Activated T-cell treated with anti-CD3 and anti-CD28 coated beads for 4 hours (primary cell): ENCODE measurements at places on chromosomes 4 and X.

DNA sequence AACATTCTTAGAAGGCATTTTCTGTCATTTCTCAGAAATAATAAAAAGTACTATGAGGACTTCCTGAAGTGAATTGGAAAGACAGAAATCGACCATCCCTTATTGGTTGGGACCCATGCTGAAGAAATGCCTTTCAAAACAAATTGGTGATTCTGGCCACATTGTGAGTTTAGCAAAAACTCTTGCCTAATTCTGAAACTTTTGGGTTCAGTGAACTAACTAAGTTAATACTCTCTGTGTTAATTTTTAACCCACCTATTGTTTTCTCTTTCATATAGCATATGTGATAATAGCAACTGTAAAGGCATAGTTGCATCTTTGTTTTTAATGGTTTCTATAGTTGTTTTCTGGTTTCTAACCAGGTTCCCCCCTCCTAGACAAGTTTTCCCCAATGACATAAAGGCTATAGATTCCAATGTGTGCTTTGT, 129.3 kb upstream of the FAT1 start:
- no peak for DNase-seq

GRCh38 chr4:116639070-116639577, 446.3 kb downstream of the TRAM1L1 start:
- no peak for DNase-seq

GRCh38 chrX:77434962-77435361, 12.2 kb upstream of the FGF16 start:
- DNase-seq = no peak

- no peak for DNase-seq
Observed at GRCh38 chrX:69107231-69107739, 58.0 kb downstream of the PJA1 start.

- no peak for DNase-seq
Observed at GRCh38 chr4:2361366-2362265, 56.8 kb downstream of the ZFYVE28 start.

GRCh38 chrX:134864431-134864830, 126.4 kb upstream of the SMIM10 start:
- no peak for DNase-seq

- no peak for DNase-seq
Observed at GRCh38 chr4:158786121-158786601, 17.3 kb downstream of the FNIP2 start.

GRCh38 chr4:20422398-20422797, 170.7 kb downstream of the SLIT2 start:
- DNase-seq = peak; percentile 1

- DNase-seq = no peak
Observed at GRCh38 chr4:147965056-147965455, 233.2 kb downstream of the ARHGAP10 start.

DNA sequence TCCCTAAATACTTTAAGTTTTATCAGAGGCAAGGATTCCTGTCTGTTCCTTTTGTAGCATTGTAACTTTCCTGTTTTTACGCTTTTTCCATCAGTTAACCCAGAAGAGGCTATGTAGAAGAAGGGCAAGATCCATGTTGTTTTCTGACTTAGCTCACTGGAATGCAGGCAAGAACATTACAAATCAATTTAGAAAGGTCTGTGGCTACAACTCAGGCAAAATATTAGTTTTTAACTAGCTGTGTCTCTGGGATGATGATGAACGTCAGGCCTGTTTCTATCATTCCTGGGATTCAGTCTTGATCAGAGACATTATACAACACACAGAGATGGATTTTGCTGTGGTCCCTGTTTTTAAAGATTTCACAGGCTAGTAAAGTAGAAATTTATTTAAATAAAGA, 813.0 kb upstream of the POU3F4 start:
- DNase-seq = no peak

DNA sequence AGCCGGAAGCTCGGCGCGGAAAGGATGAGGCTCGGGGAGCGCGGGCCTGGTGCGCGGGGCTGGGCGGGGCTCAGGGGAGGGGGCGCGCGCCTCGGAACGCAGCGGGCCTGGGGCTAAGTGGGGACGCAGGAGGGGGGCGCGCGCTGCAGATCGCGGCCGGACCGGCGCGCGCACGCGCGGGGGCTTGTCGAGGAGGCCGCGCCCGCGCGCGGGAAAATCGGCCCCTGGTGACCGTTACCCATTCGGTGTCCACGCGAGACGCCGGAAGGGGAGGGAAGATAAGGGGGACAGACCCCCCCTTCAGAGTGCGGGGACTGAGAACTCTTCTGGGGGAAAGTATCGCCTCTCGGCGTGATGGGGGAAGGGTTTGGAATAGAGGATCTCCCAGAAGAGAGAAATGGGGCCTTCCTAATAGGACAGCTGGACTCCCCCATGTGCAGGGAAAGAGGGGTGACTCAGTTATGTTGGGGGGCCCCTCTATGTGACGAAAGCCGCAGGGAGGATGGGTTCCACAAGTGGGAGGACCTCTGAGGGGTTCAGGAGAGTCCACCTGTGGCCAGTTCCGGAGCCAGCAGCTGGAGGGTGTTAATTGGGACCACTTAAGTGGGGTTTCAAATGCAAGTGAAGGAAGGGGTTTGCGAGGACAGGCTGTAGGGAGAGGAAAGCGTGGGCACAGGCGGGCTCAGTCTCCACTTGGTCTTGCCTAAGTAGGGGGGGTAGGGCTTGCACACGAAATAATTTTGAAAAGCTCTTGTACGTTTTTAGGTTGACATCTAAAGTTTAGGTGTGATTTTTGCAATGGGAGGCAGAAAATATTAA, 584 bp downstream of the SUV39H1 start:
- no peak for DNase-seq

DNA sequence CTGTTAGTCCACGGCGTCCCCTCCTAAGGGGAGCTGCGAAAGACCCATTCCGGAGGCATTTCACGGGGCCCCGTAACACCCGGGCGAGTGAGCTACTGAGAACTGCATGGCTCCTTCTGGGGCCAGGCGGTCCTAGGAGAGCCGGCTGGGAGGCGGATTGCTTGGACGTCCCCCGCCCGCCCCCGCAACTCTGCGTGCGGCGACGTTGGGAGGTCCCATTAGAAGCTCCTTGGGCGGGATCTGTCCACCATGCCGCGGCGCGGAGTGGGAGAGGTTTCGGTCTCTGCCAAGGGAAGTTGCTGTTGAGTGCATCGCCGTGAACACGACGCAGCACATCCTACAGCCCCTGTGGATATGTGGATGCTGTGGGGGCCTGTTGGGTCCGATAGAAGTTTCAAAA, 85.4 kb upstream of the IGFBP7 start:
- no peak for DNase-seq

- no peak for DNase-seq
Observed at GRCh38 chrX:19735244-19735643, 152.2 kb downstream of the SH3KBP1 start.

DNA sequence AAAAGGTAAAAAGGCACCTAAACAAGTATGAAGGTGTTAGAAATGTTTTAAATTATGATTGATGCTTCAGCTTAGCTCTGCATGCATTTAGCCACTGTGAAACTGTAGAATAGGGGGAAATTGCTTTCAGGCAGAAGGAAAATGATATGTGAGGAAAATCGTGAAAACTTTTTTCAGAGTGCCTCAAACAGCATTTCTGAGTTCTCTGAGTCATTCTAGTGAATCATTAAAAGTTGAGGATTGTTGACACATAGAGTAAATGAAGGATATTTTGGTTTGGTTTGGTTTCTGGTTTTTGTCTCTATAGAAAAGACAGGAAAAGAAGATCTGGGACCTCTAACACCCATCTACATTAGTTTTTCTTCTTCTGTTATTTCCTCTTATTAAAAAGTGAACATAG, 332.5 kb upstream of the TRAM1L1 start:
- no peak for DNase-seq

- DNase-seq = no peak
Observed at GRCh38 chr4:11514779-11515419, 86.2 kb upstream of the HS3ST1 start.

GRCh38 chr4:77777135-77777807, 41.9 kb downstream of the CNOT6L start:
- no peak for DNase-seq

- no peak for DNase-seq
Observed at GRCh38 chr4:173747537-173748257, 217.7 kb upstream of the HAND2 start.

DNA sequence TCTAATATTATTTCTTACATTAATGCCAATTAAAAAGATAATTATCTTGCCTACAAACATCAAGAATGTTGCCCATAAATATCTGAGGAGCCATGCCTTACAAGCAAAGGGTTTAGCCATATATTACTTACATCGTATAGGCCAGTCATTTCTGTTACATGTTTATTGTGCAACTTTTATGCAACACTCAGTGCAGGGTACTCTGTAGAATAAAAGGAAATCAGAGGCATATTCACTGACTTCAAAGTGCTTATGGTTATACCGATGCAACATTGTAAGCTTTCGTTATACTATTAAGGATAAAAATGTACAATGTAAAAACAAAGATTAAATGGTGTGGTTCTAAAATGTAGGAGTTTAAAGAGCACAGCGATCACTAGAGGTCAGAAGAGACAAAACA, 315.9 kb downstream of the PCDH10 start:
- DNase-seq = no peak

GRCh38 chr4:188707036-188707435, 567.8 kb downstream of the TRIML1 start:
- no peak for DNase-seq

GRCh38 chr4:102174719-102175189, 170.5 kb downstream of the SLC39A8 start:
- DNase-seq = no peak

- no peak for DNase-seq
Observed at GRCh38 chr4:52298444-52298843, 247.3 kb downstream of the SPATA18 start.

- no peak for DNase-seq
Observed at GRCh38 chrX:155071694-155072280, 479 bp downstream of the BRCC3 start.

DNA sequence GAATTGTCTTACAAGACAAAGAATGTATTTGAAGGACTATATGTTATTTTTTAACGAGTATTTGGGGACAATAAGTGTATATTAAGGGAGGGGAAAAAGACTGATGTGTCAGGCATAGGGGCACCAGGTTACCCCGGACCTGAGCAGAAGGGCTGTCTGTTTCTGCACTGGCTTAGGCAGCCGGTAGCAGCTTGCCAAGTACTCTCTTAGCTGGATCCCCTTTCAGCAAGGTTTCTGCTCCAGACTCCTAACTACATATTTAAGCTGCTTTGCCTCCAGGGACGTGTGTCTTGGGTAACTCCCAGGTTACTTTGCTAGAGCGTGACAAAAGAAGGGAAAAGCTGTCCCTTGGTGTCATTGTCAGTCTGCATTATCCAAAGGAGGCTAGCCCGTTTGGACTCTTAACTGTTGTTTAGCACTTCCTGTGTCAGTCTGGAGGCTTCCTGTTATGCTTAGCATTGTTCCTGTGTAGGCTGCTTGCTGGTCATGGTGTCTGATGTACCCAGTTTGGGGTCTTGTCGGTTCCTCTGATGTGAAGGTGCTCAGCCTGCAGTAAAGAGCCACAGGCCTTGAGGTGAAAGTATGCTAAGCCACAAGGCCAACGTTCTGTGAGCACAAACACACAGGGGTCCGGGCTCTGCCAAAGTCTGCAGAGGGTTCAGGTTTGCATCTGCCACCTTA, 11.6 kb downstream of the CXCR3 start:
- no peak for DNase-seq

- no peak for DNase-seq
Observed at GRCh38 chr4:1866189-1866661, 5.0 kb upstream of the NSD2 start.

GRCh38 chrX:93422693-93423092, 250.7 kb downstream of the NAP1L3 start:
- DNase-seq = no peak

GRCh38 chrX:134753718-134754008, 95.4 kb upstream of the PLAC1 start:
- no peak for DNase-seq

DNA sequence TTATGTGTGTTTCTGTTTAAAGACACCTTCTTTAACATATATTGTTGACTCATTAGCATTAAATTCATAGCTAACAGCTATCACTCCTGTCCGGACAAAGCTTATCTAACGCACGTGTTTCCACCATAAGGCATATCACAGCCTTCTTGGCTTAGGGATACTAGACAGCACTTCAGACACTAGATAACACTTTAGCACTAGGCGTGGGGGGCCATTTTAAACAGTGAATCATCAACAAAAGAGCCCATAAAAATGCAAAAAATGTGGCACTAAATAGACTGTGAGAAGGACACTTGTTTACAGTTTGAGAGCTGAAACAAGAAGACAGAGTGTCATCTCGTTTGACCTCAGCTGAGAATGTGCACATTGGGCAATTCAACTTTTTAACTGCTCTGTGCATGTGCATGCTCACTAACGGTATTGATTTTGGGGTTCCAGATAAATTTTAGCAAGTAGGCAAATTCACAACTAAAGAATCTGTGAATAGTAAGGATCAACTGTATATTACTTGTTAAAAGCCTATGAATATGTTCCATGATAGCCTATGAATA, 58.9 kb upstream of the RAI2 start:
- no peak for DNase-seq

GRCh38 chr4:1991596-1992434, 17.0 kb downstream of the NELFA start:
- no peak for DNase-seq

GRCh38 chrX:138031715-138032114, 465.8 kb downstream of the ZIC3 start:
- DNase-seq = no peak

GRCh38 chr4:120299631-120300030, 233.0 kb upstream of the MAD2L1 start:
- DNase-seq = no peak

DNA sequence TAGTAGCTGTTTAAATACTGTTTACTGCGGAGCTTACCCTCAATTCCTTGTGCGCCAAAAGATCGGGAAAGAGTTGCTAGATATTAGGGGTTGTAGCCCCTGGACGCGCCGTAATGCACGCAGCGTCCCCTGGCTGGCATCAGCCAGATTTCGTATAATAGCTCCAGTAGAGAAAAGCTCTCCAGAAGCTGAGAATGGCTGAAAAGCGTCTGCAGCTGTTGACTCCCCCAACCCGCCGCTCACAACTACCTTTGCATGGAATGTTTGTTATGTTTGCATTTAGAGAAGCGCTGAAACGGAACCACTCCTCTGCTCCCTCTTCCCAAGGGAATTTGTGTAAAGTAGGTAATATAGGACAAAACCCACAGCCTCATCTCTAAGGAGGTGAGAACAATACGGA, 3.7 kb downstream of the DOCK11 start:
- no peak for DNase-seq

DNA sequence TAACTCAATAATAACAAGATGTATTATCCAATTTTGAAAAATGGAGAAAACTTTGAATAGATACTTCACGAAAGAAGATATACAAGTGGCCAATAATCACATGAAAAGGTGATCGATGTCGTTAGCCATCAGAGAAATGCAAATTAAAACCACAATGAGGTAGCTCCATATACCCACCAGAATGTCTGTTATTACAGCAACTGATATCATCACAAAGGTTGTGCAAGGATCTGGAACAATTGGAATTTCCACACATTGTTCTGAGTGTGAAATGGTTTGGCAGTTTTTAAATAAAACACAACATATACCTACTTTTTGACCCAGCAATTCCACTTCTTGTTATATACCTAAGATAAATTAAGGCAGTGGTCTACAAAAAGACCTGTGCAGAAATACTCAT, 71.7 kb downstream of the IRS4 start:
- no peak for DNase-seq
